ENCODE measurements at places on chromosomes 12 and 14.

DNA sequence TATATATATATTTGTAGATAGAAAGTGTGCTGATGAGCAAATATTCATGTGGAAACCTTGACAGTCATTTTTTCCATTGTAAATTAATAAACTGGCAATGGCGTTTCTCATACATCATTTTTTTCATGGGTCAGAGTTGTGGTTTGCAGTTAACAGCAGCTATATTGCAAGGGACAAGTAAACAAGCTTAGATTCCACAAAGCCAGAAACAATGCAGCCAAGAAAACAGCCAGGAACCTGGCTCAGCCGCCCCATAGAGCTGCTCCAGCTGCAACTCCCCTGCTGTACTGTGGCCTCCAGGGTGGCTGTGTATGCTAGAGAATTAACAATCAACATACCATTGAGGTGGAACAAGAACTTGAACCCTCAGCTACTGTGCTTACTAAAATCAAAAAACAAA is 298.2 kb downstream of the TMEM132D start:
- DNase-seq = no peak

- DNase-seq = no peak
Observed at GRCh38 chr12:54740882-54741281, 92.7 kb upstream of the DCD start.

- DNase-seq = no peak
Observed at GRCh38 chr12:4477129-4477528, 31.5 kb upstream of the FGF6 start.

- no peak for DNase-seq
Observed at GRCh38 chr14:100358396-100358795, 35.3 kb downstream of the SLC25A47 start.

DNA sequence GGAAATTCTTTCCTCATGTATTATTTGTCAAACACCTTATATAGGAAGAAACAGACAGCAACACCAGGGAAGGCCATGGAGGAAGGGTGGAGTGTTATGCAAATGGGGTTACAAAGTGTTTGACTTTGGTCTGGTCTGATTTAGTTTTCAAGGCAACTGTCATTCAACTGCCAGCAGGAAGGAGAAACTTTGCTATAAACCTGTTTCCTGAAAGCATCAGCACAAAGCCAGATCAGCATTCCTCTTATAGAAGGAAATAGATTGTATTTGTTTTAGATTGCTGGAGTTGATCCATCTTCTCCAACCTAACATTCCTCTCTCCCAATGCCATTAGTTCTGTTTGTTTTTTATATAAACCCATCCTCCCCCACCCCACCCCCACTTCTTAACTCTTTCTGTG is 65.7 kb downstream of the STAB2 start:
- DNase-seq = no peak
